Stimulated activated CD4-positive, alpha-beta T cell treated with anti-CD3 and anti-CD28 coated beads, Interleukin-1b, Interleukin-23, amount 100 ng/mL, for 24 hours (primary cell): ENCODE measurements at places on chromosomes 7 and 10.

GRCh38 chr10:77286531-77287508, 350.8 kb downstream of the KCNMA1 start:
- DNase-seq, result no peak

DNA sequence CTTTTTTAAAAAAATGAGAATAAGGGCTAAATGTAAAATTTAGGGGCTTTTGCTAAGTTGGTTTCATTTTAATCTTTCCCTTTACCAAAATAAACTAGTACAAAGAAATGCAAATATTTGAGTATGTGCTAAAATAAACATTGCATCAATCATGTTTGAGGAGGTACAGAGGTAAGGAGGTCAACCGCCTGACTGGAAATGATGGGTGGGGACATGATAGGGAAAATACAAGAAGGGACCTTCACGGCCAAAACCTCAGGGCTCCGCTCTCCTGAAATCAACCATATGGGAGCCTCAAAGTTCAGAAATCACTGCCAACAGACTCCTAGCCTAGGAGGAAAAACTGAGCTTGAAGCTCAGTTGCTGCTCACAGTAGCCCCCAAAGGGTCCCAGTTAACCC, 207.6 kb downstream of the AHR start:
- DNase-seq, result no peak

DNA sequence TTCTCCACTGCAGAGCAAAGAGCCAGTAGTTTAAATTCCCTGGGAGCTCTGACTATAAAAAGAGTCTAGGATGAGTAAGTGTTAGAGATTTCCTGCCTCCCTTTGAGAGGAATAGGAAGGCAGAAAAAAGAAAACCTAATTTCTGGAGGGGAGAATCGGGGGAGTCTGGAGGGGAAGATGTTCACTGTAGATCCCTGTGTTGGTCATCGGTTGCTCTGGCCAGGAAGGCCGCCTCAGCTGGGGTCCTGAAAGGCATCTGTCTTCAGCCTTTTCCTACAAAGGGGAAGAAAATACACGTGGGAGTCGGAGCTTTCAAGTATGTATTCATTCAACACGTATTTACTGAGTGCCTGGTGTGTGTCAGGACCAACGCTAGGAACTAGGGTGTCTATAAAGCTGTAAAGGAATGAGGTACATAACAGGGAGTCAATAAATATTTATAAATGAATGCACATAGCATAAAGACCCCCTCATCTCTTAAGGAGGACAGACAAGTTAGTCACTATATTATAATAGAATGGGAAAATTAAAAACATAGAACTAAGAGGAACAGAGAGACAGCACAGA, 101.1 kb downstream of the ICA1 start:
- DNase-seq, result no peak

GRCh38 chr7:116786791-116787443, 75.5 kb upstream of the CAPZA2 start:
- DNase-seq, result no peak

GRCh38 chr7:36281945-36282717, 107.5 kb upstream of the ANLN start:
- no peak for DNase-seq

DNA sequence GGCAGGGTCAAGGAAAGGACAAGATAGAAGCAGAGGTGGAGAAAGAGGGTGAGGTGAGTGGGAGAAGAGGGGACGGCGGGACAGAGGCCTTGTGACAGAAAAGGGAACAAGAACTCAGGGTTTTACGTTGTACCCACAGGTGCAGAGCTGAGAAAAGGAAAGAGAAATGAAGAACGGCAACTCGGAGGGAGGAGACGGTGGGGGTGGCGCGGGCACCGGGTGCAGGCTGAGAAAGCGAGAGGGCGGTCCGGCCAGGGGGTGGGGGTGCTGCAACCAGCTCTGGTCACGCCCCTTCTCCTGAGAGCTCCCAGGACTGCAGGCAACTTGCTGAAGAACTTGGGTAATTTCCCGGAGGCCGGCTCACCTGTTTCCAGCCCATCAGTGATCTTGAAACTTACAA, 65.3 kb downstream of the CARD11 start:
- DNase-seq, result peak; percentile 81
